ENCODE measurements at places on chromosomes 7 and 10.

- DNase-seq = no peak
Observed at GRCh38 chr7:98211221-98211675, at the start of gene BHLHA15. BHLHA15 (plus strand) TSS chr7:98211439; CDS start chr7:98212310, 871 bp downstream.

GRCh38 chr7:8592167-8592566 is 158.8 kb downstream of the NXPH1 start:
- no peak for DNase-seq

DNA sequence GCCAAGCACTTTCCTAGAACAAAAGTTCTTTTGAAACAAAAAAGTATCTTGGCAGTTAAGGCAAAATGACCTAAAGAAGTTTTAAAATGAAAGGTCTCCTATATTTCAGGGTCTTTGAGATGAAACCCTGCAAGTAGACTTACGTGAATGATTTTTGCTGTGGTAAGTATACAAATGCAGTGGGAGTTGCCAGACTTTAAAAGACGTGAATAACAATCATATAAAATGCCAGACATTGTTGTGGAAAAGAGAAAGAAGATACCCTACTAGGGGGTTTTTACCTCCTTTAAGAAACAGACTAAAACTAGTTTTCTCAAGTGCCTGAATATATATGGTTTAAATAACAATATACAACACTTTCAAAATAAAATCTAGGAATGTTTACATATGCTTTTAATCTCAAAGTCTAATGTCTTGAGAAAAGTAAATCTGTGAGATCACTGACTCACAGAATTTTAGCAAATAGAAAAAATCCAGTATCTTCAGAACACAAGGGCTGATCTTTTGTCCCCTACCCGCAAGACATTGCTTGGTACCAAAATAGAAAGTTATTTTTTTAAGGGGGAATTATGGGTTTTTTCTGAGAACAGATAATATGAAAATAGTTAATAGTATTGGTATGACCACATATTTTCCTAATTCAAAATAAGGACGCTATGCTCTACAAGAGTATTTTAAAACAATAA is 29.5 kb downstream of the LRRC17 start:
- DNase-seq = no peak

DNA sequence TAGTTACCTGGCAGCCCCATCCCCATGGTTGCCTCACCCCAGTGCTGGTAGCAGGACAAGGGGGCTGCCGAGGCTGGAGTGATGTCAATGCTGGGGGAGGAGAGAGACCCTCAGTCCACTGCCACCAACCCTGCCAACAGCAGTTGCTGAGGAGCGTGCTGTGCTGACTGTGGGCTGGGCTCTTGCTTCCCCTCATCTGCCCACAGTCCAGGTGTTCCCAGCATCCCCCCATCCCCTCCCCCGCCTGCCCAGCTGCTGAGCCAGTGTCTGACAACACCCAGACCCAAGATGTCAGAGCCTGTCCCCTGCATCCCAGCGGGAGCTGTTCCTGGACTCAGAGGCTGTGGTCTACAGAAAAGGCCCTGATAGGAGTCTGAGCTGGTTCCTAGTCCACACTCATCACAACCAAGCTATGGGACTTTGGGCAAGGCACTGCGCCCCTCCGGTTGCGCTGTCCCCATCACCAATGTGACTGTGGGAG is 14.6 kb upstream of the PSAP start:
- no peak for DNase-seq

GRCh38 chr10:131748191-131748590 is 152.6 kb upstream of the PPP2R2D start:
- DNase-seq = no peak

All from effector CD4-positive, alpha-beta T cell (primary cell).